ENCODE measurements at places on chromosomes 3 and 15. TPM values are rescaled to one million over a fixed set of nuclear protein-coding genes. Genes with fewer than 3 reads are reported as not detected.

Gene KBTBD13
- 0.15 TPM for total RNA-seq

GRCh38 chr15:57135800-57136199, 217.4 kb downstream of the TCF12 start:
- peak overlapping the region; percentile 56 for H3K27ac ChIP-seq
- no peak for DNase-seq
- no peaks in the 10 kb centered on the region for H3K27me3 ChIP-seq

Gene TTBK2
- total RNA-seq = 11.1 TPM

DNA sequence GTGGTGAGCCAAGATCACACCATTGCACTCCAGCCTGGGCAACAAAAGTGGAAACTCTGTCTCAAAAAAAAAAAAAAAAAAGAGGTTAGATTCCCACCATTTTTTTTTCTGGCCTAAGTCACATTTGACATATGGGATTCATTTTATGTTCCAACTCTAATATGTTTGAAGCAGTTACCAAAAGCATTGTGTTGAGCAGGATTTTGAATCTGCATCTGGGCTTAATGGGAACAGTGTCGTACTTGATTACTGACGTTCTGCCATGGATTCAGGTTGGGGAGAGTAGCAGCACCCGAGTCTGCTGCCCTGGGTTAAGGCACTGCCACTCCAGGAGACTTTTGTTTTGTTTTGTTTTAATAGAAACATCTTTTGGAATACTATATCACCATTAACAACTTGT, 348.7 kb upstream of the TBL1XR1 start:
- no peak overlapping the region for H3K27ac ChIP-seq
- DNase-seq = no peak
- H3K27me3 ChIP-seq = no peaks in the 10 kb centered on the region
- H3K36me3 ChIP-seq = no peaks in the 10 kb centered on the region
- H3K4me3 ChIP-seq = no peak overlapping the region
- H3K4me1 ChIP-seq = no peaks in the 10 kb centered on the region

- H3K27me3 ChIP-seq = no peaks in the 10 kb centered on the region
- no peak for DNase-seq
- H3K4me3 ChIP-seq = no peak overlapping the region
- no peaks in the 10 kb centered on the region for H3K4me1 ChIP-seq
- no peaks in the 10 kb centered on the region for H3K36me3 ChIP-seq
Measured at GRCh38 chr3:76245073-76245472, 459.7 kb upstream of the ZNF717 start.

Gene HESX1
- 1.7 TPM for total RNA-seq

Gene FES
- total RNA-seq = 0.25 TPM

DNA sequence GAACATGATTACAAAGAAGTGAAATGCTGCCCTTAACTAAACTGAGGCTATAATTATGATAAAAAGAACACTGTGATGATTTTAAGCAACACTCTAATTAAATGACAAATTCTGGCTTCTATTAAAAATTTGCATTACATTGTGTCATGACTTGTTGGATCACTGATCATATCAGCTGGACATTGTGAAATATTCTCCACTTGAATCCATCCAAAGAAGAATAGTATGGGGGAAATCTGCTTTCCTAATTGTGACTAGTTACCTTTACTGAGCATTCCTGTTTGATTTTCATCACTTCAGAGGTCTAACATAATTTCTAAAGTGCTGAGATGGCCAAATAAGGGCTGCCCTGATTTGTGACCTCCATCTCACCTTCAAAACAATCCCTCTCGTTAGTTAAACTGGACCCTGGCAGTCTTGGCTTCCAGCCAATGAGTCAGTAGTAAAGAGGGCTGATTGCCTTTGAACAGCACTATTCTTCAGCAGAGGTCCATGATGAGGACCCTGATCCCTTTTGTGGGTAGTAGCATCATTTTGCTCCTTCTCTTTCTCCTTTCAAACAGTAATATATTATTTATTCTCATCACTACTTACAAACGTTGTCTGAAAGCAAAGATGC, 53.5 kb upstream of the LEKR1 start:
- H3K27me3 ChIP-seq = no peaks in the 10 kb centered on the region
- H3K4me3 ChIP-seq = no peak overlapping the region
- H3K27ac ChIP-seq = no peak overlapping the region
- no peaks in the 10 kb centered on the region for H3K4me1 ChIP-seq
- H3K36me3 ChIP-seq = no peaks in the 10 kb centered on the region
- DNase-seq = no peak

DNA sequence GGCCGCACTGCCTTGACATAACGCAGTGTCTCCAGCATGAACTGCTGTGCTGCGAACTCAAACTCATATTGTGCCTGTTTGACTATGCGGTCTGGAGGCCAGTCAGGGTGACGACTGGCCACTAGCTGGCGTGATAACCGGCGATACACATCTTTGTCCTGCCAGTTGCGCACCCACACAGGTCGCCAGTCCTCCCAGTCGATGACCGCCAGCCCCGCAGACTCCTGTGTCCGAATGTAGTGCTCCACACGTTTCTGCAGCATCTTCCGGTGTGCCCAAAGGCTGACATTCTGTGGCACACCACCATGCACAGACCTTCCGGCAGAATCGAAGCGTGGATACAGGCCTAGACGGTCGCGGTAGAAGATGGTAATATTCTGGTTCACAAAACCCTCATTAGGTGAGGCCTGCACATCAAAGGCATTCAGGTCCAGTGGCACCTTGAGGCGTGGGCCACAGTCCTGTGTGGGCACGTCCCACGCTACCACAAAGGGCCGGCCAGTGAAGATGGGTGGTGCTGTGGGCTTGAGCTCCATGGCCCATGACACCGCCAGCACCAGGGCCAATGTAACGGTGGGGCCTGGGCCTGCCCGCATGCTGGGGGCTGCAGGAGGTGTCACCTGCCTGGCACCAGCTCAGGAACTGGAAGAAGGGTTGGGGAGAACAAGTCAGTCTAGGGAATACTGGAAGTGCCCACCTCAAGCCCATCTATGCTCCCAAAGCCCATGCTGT, 2.5 kb downstream of the HYAL2 start:
- peak overlapping the region; percentile 90 for H3K4me3 ChIP-seq
- no peak for DNase-seq

DNA sequence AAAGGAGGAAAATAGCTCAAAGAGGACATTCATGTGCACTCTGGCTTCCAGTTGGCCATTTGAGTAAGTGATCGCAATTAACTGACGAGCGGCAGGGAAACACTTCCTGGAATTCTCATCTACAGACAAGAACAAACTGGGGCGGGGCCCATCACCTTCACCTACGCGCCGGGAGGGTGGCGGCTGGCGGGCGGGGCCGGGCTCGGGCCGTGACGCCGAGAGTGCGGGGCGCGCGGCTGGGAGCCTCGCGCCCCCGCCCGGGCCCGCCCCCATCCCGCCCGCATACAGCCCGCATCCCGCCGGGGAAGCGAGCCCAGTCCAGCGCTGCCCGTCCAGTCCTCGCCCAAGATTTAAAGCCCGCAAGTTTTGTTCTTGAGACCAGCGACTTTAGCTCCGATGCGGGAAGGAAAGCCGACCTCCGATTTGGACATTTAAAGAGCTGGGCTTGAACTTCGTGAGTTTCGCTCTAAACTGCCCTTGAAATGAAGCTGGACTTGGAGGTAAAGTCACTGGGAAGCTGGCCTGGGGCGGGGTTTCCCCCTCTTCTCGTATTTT, at the start of gene B3GNT5:
TSS of gene B3GNT5 (plus strand) at position 281 of the 555 bp plus-strand sequence. CDS start 16,546 bp downstream, outside the sequence.
- DNase-seq = peak; percentile 26
- peak within 1 kb of the TSS; percentile 88 for H3K4me3 ChIP-seq
- H3K27ac ChIP-seq = peak within 1 kb of the TSS; percentile 75

GRCh38 chr3:36648241-36649034, 115.9 kb downstream of the DCLK3 start:
- no peaks in the 10 kb centered on the region for H3K4me1 ChIP-seq
- H3K27me3 ChIP-seq = no peaks in the 10 kb centered on the region
- H3K36me3 ChIP-seq = no peaks in the 10 kb centered on the region
- no peak overlapping the region for H3K4me3 ChIP-seq
- no peak for DNase-seq
- H3K27ac ChIP-seq = no peak overlapping the region

- H3K4me3 ChIP-seq = no peak overlapping the region
- H3K27ac ChIP-seq = no peak overlapping the region
- no peaks in the 10 kb centered on the region for H3K27me3 ChIP-seq
- DNase-seq = no peak
- no peaks in the 10 kb centered on the region for H3K4me1 ChIP-seq
Measured at GRCh38 chr3:29628795-29629194, 347.9 kb downstream of the RBMS3 start.

Gene CSPG4
- total RNA-seq = 11.1 TPM

GRCh38 chr3:41740374-41740886, 221.5 kb downstream of the ULK4 start:
- no peak overlapping the region for H3K27ac ChIP-seq
- no peaks in the 10 kb centered on the region for H3K4me1 ChIP-seq
- no peaks in the 10 kb centered on the region for H3K36me3 ChIP-seq

Gene ITIH1
- 0.04 TPM for total RNA-seq

DNA sequence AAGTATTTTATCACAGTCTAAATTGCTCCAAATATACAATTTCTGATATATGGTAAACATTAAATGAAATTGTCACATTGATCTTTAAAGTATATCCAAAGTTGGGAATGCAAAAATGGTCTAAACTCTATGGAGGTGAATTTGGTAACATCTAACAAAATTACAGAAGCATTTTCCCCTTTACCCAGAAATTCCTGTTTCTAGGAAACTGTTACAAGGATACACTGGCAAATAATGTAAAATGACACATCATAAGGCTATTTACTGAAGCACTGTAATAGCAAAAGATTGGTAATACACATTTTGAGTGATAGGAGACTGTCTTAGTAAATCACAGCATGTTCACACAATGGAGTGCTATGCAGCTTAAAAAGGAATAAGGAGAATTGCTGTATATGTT, 50.0 kb upstream of the SLCO2A1 start:
- no peaks in the 10 kb centered on the region for H3K36me3 ChIP-seq
- no peak overlapping the region for H3K27ac ChIP-seq
- H3K4me1 ChIP-seq = no peaks in the 10 kb centered on the region
- H3K27me3 ChIP-seq = no peaks in the 10 kb centered on the region
- no peak overlapping the region for H3K4me3 ChIP-seq

GRCh38 chr3:124652009-124652408, 78.2 kb upstream of the UMPS start:
- no peaks in the 10 kb centered on the region for H3K27me3 ChIP-seq
- no peak overlapping the region for H3K4me3 ChIP-seq
- no peak for DNase-seq
- no peaks in the 10 kb centered on the region for H3K4me1 ChIP-seq
- H3K27ac ChIP-seq = no peak overlapping the region
- no peaks in the 10 kb centered on the region for H3K36me3 ChIP-seq

DNA sequence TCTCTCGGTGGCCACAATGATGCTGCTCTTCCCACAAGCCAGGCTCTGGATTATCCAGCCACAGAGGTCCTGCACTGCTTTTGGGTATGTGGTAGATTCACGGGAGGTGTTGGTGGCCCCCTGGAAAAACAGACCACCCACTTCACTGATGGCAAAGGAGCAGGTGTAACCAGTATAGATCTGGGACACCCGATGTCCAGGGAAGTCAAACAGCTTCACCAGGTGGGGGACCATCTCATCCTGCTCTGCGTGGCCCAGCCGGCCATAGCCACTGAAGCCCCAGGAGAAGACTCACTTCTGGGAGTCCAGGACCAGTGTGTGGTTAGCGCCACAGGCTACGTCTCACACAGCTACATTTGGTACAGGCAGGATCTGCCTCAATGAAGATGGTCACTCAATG, 62.6 kb downstream of the CHCHD6 start:
- no peaks in the 10 kb centered on the region for H3K27me3 ChIP-seq
- H3K36me3 ChIP-seq = no peaks in the 10 kb centered on the region
- H3K27ac ChIP-seq = no peak overlapping the region
- H3K4me3 ChIP-seq = no peak overlapping the region
- DNase-seq = no peak

DNA sequence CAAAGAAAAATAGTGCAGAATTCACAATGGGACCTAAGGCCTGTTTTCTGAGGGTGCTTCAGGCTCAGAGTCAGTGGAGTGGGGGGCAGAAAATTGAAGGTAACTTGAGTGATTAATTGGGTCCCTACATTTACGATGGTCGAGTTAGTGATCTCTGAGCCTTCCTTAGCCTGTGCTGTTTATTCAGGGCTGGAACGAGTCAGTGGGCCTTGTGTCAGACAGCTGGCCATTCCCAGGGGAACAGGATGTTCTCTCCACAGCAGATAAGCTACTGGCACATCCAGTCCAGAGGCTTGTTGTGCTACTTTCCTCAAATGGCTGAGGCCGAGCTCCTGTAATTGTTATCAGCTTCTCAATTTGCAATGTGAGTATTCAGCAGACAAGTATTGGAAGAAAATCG, 29.2 kb upstream of the CNTN3 start:
- no peaks in the 10 kb centered on the region for H3K27me3 ChIP-seq
- H3K27ac ChIP-seq = no peak overlapping the region
- no peaks in the 10 kb centered on the region for H3K36me3 ChIP-seq
- no peak overlapping the region for H3K4me3 ChIP-seq
- H3K4me1 ChIP-seq = no peaks in the 10 kb centered on the region
- DNase-seq = peak; percentile 7

Gene ADAM10
- 334 TPM for total RNA-seq

- peaks cover 14% of the 10 kb centered on the region for H3K4me1 ChIP-seq
- H3K4me3 ChIP-seq = no peak overlapping the region
- no peaks in the 10 kb centered on the region for H3K36me3 ChIP-seq
- H3K27me3 ChIP-seq = no peaks in the 10 kb centered on the region
Measured at GRCh38 chr15:67409175-67409574, 111.8 kb upstream of the C15orf61 start.

DNA sequence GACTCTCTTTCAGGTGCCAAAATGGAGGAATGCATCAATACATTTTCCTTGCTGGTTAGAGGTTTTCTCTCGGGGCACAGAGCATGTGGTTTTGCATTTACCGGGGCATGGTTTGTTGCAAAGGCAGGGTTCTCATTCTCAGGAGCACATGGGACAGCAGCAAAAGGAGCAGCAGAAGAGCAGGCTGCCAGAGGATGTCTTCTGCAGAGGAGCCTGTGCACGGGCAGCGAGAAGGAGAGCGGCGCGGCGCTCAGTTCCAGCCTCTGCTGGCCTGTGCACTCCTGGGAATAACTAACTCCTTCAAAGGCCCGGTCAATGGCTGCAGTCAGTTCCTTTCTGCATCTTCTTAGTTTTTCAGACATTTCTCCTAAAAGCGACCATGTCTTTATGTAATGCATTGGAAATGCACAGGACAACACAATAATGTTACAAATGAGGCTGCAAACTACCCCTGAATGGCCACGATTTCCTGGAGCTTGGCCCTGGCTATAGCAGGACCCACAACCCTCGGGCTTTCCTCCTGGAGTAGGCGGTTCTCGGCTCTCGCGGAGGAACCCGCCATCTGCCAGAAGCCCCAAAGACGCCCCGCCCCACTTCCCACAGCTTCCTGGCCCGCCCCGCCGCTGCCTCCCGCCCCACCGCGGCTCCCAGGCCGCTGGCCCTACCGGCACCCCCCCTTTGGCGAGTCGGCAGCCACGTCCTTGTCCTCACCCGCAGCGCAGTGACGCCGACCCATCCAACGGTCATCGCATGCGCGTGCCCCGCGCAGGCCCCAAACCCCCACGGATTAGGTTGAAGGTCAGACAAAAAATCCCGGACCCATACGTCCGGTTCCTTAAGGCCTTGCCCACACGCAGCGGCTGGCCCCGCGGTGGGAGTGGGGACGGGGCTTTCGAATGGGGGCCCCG, at the start of gene C3orf62:
TSS of gene C3orf62 (minus strand) at position 758 of the 908 bp plus-strand sequence. CDS start at position 398, 360 bp downstream.
- H3K36me3 ChIP-seq = peaks cover 27% of the 10 kb centered on the region
- H3K4me1 ChIP-seq = no peaks in the 10 kb centered on the region
- H3K4me3 ChIP-seq = no peak within 1 kb of the TSS
- no peaks in the 10 kb centered on the region for H3K27me3 ChIP-seq
- H3K27ac ChIP-seq = no peak within 1 kb of the TSS
